Activated naive CD4-positive, alpha-beta T cell treated with anti-CD3 and anti-CD28 coated beads for 36 hours (primary cell): ENCODE measurements at places on chromosomes 4 and X. TPM values are rescaled to one million over a fixed set of nuclear protein-coding genes. Genes with fewer than 3 reads are reported as not detected.

Gene OFD1
- total RNA-seq, result 26.2 TPM

Gene SRPX2
- total RNA-seq, result not detected

Gene DMRTC1
- total RNA-seq, result not detected

DNA sequence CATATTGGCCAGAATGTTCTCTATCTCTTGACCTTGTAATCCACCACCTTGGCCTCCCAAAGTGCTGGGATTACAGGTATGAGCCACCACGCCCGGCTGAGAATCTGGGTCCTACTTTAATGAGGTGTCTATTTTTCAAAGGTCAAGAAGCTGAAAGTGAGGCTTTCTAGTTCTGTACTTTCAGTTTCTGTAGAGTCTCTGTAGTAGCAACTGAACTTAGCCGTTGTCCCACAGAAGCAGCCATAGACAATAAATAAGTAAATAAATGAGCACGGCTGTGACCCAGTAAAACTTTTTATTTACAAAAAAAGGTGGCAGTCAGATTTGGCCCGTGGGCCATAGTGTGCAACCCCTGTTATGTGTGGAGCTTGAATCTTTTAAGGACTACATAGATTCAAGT is 92.0 kb downstream of the FNIP2 start:
- H3K27me3 ChIP-seq, result no peaks in the 10 kb centered on the region
- no peaks in the 10 kb centered on the region for H3K4me1 ChIP-seq
- peaks cover 22% of the 10 kb centered on the region for H3K36me3 ChIP-seq
- DNase-seq, result no peak
- H3K27ac ChIP-seq, result no peak overlapping the region

- H3K36me3 ChIP-seq, result no peaks in the 10 kb centered on the region
- no peak for DNase-seq
These were observed 37.1 kb upstream of the INPP4B start for GRCh38 chr4:142883040-142883832.

- DNase-seq, result peak; percentile 72
- peaks cover 45% of the 10 kb centered on the region for H3K4me1 ChIP-seq
- H3K36me3 ChIP-seq, result peaks cover 26% of the 10 kb centered on the region
These were observed 725 bp downstream of the FAM120C start for GRCh38 chrX:54182194-54182863.

- no peaks in the 10 kb centered on the region for H3K4me1 ChIP-seq
- no peak overlapping the region for H3K4me3 ChIP-seq
- H3K27ac ChIP-seq, result no peak overlapping the region
- H3K36me3 ChIP-seq, result no peaks in the 10 kb centered on the region
These were observed 127.9 kb downstream of the CHRDL1 start for GRCh38 chrX:110667706-110668105.

- peaks cover 11% of the 10 kb centered on the region for H3K4me1 ChIP-seq
- peak; percentile 53 for DNase-seq
- H3K36me3 ChIP-seq, result no peaks in the 10 kb centered on the region
- no peaks in the 10 kb centered on the region for H3K27me3 ChIP-seq
- H3K27ac ChIP-seq, result no peak overlapping the region
These were observed 35.3 kb upstream of the WAS start for GRCh38 chrX:48648336-48648751.

GRCh38 chr4:152168987-152169616 is 366.8 kb downstream of the FBXW7 start:
- H3K36me3 ChIP-seq, result no peaks in the 10 kb centered on the region
- H3K4me1 ChIP-seq, result no peaks in the 10 kb centered on the region
- no peak overlapping the region for H3K27ac ChIP-seq
- H3K27me3 ChIP-seq, result no peaks in the 10 kb centered on the region

DNA sequence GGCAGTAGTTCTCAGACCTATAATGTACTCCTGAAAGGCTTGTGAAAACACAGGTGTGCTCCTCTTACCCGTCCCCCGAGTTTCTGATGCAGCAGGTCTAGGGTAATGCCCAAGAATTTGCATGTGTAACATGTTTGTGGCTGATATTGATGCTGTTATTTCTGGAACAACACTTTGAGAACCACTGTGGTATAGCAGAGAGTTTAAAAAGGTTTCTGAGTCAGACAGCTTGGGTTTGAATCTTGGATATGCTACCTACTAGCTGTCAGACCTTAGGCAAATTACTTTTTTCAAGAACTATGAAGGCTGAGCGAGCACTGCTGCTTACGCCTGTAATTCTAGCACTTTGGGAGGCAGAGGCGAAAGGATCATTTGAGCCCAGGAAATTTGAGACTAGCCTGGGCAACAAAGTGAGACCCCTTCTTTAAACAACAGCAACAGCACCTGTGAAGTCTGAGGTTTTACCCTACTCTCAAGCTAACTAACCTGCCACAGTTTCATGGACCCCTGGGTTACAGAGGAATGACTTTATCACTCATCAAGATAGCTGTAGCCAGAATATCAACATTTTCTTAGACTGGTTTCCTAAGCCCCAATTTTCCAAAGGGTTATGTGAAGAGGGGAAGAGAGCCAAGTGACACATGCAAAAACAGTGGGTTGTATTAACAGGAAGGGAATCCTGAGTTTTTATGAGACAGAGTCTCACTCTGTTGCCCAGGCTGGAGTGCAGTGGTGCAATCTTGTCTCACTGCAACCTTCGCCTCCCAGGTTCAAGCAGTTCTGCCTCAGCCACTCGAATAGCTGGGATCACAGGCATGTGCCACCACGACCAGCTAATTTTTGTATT is 5.1 kb downstream of the AFF1 start:
- no peaks in the 10 kb centered on the region for H3K27me3 ChIP-seq
- H3K4me1 ChIP-seq, result peaks cover 49% of the 10 kb centered on the region
- DNase-seq, result peak; percentile 57
- H3K27ac ChIP-seq, result peak overlapping the region; percentile 55

GRCh38 chr4:39698424-39699009 is 581 bp downstream of the UBE2K start:
- peaks cover 32% of the 10 kb centered on the region for H3K4me1 ChIP-seq
- no peaks in the 10 kb centered on the region for H3K27me3 ChIP-seq
- H3K4me3 ChIP-seq, result peak overlapping the region; percentile 98
- DNase-seq, result peak; percentile 47
- peak overlapping the region; percentile 98 for H3K27ac ChIP-seq
- H3K36me3 ChIP-seq, result peaks cover 12% of the 10 kb centered on the region
